ENCODE measurements at places on chromosomes 5 and 9.

GRCh38 chr5:176671890-176672747 is 24.8 kb downstream of the TSPAN17 start:
- no peak for DNase-seq

DNA sequence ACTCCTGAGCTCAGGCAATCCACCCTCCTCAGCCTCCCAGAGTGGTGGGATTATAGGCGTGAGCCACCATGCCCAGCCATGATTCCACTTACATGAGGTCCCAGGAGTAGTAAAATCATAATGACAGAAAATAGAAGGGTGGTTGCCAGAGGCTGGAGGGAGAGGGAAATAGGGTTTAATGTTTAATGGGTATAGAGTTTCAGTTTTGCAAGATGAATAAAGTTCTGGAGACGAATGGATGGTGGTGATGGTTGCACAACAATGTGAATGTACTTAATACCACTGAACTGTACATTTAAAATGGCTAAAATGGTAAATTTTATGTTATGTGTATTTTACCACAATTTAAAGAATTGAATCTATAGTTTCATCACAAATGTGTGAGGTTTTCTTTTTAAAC is 146.5 kb upstream of the ABCA1 start:
- no peak for DNase-seq

DNA sequence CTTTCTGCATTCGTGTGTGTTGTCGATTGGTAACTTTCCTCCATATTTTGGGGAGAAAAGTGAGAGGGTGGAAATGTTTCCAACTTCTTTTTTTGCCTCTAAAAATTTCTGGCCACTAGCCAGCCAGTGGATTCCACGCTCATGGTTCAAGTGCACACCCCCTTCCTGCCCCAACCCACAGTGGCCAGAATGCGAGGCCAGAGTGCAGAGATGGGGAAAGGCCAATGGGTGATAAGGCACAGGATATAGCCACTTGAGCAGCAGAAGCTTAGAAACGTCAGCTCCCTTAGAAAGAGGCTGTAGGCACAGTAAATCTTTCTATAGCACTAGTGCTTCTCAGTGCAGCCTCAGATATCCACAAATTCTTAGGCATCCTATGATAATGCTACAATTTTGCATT is 75.8 kb upstream of the ADRB2 start:
- DNase-seq = no peak

- DNase-seq = no peak
These were observed 9.8 kb downstream of the CXCL14 start for GRCh38 chr5:135568923-135569360.

- no peak for DNase-seq
These were observed 9.0 kb upstream of the RAD23B start for GRCh38 chr9:107274096-107274495.

GRCh38 chr5:11803436-11803835 is 100.8 kb downstream of the CTNND2 start:
- DNase-seq = no peak

DNA sequence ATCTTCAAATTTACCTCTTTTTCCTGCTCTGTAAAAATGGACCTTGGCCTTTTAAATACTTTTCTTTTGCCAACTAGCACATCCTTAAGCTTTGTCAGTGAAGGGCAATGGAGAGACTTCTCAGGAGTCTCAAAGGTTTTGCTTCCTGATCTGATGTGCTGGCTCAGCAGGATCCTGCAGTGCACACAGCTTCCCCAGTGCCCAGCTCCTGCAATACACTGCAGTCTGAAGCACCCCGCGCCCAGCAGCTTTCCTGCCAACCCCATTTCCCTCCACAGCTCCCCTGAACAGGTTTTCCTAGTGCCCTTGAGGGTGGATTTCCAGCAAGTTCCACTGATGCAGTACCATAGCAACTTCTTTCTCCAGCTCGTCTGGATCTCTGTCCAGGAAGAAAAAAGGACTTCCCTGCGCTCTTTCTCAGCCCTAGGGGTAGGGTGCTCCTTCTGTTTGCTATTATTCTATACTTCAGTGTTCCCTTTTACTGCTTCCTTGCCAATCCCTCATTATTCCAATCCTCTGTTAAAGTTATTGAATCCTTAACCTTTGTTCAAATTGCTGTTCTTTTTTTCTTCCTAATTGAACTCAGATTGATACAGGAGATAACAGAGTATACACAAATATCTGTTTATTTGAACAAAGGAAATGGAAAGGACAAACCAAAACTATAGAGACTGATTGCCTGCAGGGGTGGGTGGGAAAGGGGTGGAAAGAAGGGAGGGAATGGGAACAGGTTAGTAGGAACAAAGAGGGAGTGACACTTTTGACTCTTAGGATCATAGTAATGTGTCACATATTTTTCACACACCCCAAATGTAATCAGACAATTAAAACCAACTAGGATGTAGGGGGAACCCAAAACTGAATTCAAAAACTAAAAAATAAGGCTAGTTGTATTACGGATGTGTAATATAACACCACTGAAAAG is 8.5 kb downstream of the SNAPC3 start:
- DNase-seq = no peak

GRCh38 chr5:53350991-53351770 is 129.2 kb upstream of the FST start:
- DNase-seq = no peak

DNA sequence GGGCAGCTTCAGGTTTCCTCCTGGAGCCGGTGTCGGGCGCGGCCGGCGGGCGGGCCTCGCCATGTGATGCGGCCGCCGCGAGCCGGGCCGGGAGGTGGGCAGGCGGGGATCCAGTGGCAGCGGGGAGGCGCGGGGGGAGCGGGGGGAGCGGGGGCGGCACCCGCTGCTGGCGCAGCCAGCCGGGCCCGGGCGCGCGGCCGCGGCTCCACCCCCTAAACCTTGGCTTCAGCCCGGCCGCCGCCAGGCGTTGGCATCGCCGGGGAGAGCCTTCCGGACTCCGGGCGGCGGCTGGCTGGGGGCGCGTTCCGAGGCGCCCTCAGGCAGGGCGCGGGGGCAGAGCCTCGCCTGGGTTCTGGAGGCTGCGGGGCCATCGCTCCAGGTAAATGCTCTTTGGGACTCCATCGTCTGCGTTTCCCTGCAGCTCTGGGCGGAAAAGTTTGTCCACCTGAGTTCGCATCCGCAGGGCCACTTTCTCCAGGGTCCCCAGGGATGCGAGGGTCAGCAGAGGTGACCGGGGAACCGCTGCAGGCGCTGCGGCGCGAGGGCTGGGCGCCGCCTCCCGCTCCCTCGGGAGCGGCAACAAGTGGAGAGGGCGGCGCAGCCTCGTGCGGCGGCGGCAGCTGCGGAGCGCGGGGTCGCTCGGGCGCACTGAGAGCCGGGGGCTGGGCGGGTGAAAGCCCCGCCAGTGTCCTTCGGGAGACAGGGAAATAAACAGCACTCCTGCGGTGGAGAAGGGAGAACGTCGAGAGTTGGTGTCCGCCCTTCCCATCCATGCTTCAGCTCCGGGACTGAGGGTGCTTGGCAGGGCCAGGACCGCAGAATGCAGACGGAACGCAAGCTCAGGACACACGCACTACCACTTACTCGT is at the start of gene ARHGEF28:
Gene ARHGEF28, plus strand, starts transcription at position 253 of the 868 bp plus-strand sequence. CDS start 58,656 bp downstream, outside the sequence.
- peak; percentile 8 for DNase-seq

DNA sequence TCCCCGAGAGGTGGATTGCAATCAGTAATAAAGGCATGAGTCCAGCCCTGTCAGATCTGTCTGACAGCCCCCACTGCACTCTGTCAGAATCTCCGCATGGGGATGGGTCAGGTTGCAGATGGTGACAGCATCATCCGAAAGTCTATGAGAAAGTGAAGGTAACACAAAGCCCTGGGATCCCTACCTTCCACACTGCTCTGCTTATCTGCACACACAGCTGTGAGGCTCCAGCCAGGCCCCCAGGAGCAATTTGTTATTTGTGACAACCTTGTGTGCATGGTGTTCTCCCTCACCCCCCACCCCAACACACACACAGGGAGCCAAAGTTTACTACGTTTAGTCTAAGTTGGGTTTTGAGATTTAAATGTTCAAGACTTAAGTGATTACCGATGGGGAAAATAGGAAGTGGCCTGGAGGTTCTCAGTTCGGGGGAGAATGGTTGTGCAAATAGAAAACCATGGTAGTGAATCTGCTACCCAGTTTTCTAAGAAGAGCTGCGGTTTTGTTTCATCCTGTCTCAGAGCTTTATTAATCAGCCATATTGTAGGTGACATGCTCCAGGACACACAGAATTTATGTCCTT is 92.7 kb downstream of the SV2C start:
- DNase-seq = no peak

GRCh38 chr5:127298656-127299055 is 8.1 kb downstream of the MEGF10 start:
- DNase-seq = no peak

DNA sequence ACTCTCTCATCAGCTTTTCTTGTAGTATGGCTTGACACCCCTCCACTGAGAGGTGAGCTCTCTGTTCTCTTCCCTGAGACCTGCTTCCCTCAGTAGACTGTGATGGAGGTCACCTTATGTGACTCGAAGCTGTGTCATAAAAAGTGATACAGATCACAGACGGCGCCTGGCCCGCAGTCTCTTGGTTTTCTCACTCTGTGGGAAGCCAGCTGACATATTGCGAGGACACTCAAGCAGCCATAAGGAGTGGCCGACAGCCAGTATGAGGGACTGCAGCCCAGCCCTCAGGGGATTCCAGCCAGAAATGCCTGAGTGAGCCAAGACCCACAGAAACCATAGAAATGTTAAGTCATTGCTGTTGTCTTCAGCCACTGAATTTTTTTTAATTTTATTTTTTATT is 38.0 kb downstream of the GADD45G start:
- no peak for DNase-seq

- no peak for DNase-seq
These were observed 31.1 kb downstream of the MLLT3 start for GRCh38 chr9:20591223-20591622.

GRCh38 chr9:133635098-133635497 is 1.1 kb upstream of the DBH start:
- DNase-seq = no peak

DNA sequence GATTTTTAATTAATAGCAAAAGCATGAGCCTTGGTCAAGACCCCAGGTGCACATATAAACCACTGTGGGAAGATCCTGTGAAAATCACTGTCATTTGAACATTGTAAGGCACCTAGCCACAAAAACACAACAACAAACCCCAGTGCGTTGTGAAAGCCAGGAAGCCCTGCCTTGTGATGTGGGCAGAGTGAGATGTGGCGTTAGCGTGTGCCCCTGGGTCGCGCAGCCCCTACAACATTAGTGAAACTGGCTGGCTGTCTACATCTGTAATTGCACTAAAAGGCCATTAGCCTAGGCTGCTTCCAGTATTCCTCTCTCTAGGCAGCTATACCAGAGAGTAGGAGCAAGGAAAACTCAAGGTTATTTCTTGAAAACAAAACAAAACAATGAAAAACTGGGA is 21.1 kb upstream of the PDZD2 start:
- no peak for DNase-seq

DNA sequence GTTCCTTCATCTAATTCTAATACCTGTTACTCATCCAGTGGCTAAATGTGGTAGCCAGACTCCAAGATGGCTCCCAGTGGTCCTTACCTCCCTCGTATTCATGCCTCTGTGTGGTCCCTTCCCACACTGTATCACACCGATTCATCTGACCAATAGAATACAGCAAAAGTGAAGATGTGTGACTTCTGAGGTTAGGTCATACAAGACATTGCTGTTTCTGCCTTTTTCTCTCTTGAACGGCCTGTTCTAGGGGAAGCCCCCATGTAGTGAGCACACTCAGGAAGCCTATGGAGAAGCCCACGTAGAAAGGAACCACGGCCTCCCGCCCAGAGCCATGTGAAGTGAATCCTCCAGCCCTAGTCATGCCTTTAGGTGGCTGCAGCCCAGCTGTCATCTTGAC is 9.4 kb upstream of the C5 start:
- no peak for DNase-seq

DNA sequence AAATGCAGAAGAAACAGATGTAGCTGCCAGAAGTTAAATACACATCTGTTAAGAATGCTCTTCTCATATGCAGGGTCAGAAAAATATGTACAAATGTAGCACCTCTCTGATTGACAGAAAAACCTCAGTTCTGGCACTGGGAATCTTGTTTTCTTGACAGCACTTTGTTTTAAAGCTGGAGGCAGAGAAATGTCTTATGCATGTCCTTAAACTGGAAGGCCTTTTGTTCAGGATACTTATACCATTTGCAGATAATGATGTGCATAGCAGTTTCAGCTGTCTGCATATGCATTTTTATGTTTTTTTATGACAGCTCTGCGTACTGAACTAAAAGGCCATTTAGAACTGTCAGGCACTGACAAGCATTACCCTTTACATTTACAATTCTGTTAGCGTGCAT is 567.9 kb downstream of the EBF1 start:
- no peak for DNase-seq

DNA sequence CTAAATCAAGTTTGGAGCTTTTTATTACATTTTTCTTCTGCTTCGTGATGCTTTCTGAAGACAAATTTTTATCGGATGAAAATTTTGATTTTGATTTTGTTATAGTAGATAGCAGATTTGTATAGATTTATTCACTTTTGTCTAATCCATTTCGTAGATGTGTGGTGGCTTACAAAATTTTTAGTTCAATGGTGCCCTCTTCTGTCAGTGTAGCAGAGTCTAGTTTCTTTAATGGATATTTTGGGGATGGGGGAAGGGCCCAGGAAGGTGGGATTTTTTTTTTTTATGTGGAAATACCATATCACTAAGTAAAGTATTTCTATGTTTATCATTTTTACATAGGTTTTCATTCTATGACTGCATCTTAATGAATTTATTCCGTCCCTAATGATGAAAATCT is 259.9 kb upstream of the TARS1 start:
- DNase-seq = no peak

- DNase-seq = no peak
These were observed 104.6 kb downstream of the MTX3 start for GRCh38 chr5:79886456-79886855.

DNA sequence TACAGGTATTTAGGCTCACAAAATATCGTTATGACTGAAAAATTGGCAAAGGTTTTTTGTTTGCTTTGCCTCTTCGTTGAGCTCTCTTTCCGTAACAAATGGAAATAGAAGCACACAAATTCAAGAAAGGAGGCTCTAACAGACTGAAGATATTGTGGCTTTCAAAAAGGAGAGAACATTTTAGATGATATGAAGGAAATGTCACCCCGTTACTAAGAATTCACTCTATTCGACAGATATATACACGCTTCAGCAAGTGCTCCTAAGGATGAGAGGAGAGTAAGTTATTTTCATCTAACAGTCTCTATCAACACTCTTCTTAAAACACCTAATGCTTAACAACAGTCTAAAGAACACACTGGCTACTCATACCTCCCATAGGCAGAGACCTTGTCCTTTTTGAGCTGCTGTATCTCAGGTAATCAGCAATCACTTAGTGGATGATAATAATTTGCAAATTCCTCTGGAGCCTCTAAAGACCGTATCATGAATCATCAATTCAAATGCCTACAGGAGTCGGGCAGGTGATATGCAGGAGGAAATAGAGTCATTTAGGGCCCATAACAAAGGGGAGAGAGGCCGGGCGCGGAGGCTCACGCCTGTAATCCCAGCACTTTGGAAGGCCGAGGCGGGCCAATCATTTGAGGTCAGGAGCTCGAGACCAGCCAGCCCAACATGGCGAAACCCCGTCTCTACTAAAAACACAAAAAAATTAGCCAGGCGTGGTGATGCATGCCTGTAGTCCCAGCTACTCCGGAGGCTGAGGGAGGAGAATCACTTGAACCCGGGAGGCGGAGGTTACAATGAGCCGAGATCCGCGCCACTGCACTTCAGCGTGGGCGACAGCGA is 1.4 kb upstream of the HSDL2 start:
- DNase-seq = no peak
